Motor neuron (in vitro differentiated cells): ENCODE measurements at places on chromosomes 2 and 18.

DNA sequence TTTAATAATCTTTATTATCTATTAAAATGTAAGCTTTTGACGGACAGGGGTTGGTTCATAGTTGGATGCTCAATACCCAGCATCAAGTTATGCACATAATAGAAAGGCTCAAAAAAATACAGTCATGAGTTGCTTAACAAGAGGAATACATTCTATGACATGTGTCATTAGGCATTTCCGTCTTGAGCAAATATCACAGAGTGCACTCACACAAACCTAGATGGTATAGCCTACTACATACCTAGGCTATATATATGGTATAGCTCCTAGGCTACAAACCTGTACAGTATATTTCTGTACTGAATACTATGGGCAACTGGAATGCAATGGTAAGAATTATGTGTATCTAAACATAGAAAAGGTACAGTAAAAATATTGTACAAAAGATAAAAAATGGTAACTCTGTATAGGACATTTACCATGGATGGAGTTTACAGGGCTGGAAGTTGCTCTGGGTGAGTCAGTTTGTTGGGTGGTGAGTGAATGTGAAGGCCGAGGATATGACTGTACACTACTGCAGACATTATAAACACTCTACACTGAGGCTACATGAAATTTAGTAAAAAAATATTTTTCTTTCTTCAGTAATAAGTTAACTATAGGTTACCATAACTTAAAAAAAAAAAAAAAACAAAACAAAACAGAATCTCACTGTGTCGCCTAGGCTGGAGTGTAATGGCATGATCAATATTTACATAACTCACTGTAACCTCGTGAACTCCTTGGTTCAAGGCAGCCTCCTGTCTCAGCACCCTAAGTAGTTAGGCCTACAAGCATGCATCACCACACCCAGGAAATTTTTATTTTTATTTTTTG is 201.2 kb downstream of the NBAS start:
- ATAC-seq: no peak

DNA sequence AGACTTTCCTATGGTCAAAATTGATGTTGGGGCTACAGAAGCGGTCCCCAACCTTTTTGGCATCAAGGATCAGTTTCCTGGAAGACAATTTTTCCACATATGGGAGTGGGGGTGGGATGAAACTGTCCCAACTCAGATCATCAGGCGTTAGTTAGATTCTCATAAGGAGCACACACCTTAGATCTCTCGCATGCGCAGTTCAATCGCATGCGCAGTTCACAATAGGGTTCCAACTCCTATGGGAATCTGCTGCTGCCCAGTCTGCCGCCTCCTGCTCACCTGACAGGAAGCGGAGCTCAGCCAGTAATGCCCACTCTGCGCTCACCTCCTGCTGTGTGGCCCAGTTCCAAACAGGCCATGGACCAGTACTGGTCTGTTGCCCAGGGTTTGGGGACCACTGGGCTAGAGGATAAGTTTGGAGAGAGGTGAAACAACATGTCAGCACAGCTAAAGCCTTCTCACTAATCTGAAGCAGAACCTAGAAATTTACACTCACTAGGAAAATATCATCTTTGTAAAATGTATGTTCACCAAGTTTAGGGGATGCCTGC is 410.8 kb upstream of the ZNF804A start:
- no peak for ATAC-seq

- ATAC-seq: peak; percentile 91
Measured at GRCh38 chr2:167862782-167863181, 384.6 kb downstream of the STK39 start.

DNA sequence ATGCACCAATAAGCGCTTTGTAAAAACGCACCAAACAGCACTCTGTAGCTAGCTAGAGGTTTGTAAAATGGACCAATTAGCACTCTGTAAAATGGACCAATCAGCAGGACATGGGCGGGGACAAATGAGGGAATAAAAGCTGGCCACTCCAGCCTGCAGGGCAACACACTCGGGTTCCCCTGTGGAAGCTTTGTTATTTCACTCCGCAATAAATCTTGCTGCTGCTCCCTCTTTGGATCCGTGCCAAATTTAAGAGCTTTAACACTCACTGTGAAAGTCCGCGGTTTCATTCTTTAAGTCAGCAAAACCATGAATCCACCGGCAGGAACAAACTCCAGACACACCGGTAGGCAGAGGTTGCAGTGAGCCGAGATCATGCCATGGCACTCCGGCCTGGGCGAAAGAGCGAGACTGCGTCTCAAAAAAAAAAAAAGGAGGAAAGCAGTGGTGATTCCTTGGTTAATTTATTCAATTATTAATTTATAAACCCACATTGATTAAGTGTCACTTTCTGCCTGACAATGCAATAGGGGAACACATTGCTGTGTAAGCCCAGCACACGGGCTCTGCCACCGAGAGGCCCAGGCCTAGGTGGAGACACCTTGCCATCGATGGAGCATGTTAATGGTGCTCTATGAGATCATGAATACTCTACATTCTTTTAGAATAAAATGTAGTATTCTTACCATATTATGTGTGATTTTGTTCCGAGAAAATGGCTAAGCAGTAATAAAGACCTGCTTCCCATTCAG is 687.6 kb upstream of the HS6ST1 start:
- no peak for ATAC-seq

GRCh38 chr2:200786423-200786822 is 25.3 kb upstream of the BZW1 start:
- no peak for ATAC-seq

DNA sequence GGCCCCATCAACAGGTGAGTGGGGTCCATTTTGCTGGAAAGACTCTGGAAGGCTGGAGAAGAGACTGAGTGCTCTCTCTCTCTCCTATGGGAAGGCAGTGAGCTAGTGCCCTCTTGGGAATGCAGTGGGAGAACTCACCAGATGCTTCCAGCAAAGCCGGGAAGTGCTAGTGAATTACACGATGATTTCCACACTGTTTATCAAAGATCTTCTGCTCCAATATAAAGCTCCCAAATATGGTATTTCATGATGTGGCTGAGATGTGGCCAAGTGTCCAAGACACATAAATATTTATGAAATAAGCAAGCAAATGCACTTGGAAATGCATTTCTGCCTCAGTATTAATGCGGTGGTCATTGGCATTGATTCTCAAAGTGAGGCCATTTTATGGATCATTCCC is 135.9 kb downstream of the VAPA start:
- ATAC-seq: no peak

DNA sequence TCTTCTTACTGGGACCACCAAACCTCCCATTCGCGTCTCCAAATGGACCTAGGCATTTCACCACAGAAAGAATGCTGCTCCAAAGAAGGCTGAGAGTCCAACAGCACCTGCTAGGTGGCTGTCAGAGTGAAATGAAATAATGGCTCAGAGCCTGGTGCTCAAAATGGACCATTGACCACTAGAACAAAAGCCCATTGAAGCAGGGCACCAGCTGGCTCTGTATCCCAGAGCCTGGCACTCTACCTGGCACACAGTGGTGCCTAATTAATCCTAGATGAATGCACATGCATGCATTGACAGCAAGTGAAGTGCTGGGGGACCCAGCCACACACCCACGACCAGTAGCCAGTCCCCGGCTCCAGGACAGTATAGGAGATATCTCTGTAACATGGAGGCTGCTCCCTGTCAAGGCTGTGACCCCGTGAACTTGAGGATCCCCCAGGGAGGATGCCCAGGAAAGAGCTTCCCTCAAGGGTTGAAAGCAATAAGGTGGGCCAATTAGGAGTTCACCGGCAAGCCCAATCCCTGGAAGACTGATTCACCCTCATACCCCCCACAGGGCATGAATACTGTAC is 261.3 kb downstream of the TNS1 start:
- ATAC-seq: no peak

- no peak for ATAC-seq
Measured at GRCh38 chr2:1620081-1620480, 124.2 kb downstream of the PXDN start.

GRCh38 chr2:71561441-71562267 is 108.3 kb downstream of the DYSF start:
- no peak for ATAC-seq

DNA sequence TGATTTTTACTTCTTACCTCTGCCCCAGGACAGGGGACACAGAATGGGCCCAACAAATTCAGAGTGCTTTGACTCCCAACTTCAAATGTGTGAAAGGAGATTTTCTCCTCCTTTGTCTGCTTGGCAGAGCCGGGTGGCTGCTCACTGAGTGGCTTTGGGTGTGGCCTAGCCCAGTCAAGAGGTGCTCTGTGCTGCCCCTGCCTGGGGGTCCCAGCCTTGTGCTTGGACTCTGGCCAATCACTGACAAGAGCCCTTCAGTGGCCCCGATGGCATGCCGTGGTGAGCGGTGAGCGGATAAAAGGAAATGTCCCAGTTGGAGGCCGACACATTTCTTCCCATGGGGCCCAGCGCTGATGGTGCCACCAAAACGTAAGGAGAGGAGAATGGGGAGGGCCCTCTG is 259.2 kb downstream of the CELF4 start:
- no peak for ATAC-seq

- ATAC-seq: no peak
Measured at GRCh38 chr2:196314157-196314556, 142.8 kb upstream of the STK17B start.

- ATAC-seq: peak; percentile 62
Measured at GRCh38 chr2:182650704-182651103, 65.4 kb upstream of the DNAJC10 start.

- no peak for ATAC-seq
Measured at GRCh38 chr2:38187541-38188011, 111.6 kb upstream of the CYP1B1 start.

GRCh38 chr2:128445523-128445900 is 126.8 kb upstream of the HS6ST1 start:
- ATAC-seq: no peak

DNA sequence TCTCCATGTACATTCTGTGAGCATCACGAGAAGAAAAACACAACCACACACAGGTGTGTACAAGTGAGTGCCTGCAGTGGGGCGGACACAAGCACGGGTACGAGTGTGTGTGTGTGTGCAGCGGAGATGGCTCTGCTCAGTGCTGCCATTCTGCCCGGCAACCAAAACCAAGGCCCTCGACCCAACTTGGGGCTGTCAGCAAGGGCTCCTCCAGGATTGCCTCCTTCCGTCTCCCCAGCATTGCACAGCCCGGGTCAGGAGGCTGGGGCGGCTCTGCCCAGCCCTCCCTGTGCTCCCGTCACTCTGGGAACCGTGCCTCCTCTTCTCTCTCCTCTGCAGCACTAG is 66.5 kb downstream of the PXDN start:
- no peak for ATAC-seq

DNA sequence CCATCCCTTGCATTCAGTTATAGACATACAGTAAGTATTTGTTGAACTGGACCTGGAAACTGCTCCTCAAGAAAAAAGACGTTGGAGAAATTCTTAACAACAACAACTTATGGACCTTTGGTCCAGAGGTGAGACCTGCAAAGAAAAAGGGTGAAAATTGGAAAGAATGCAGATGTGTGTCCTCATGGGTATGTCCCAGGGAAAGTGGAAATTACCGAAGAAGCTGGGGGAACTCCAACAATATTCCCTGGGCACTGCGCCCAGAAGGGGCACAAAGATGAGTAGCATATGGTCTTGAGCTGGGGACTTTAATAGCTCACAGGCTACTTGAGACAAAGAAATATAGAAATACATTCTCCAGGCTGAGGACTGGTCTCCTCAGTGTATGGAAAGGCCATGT is 35.5 kb upstream of the YWHAQ start:
- no peak for ATAC-seq

- ATAC-seq: no peak
Measured at GRCh38 chr18:79697976-79698375, 18.4 kb downstream of the CTDP1 start.

- ATAC-seq: no peak
Measured at GRCh38 chr2:162072181-162072702, 1.8 kb downstream of the DPP4 start.

- ATAC-seq: peak; percentile 30
Measured at GRCh38 chr2:200483729-200484198, 26.1 kb downstream of the KCTD18 start.

DNA sequence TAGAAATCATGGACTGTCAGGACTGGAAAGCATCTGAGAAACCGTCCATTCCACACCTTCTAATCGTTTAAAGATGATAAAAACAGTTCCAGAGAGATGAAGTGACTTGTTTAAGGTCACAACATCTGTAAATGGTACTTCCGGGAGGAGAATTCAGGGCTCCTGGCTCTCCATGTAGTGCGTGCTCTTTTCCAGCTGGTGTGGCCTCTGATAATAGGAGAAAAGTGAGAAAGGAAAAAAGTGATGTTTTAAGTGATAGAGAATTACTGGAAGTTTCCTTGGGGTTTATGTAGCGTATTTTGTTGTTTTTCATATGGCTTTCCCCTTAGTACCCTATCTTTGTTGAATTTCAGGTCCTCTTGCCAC is 663 bp downstream of the C2orf49 start:
- peak; percentile 5 for ATAC-seq

- ATAC-seq: no peak
Measured at GRCh38 chr18:57943723-57944122, 100.3 kb upstream of the NEDD4L start.
